ENCODE measurements at places on chromosomes 6 and 20.
A peak's percentile ranks its signal among the peaks of the same experiment; 100 is the strongest.

DNA sequence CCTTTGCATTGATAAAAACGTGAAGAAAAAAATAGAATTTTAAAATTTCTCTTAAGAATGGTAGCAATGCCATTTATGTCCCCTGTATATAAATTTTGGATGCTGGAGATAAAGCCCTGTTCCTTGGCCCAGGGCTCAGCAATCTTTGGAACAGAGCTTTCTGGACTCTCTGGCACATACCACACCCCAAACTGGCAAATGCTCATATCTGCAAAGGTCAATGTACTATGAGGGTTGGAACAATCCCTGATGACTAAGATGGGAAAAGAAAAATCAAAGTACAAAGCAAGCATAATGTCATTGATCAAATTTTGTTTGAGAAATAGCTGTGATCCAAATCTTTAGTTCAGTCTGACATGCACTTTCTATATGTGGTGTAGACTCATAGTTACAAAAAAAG, 158.1 kb upstream of the HCRTR2 start:
- DNase-seq, result no peak

- no peak for DNase-seq
Observed at GRCh38 chr20:1831606-1832005, 63.6 kb upstream of the SIRPA start.

- peak; percentile 67 for DNase-seq
Observed at GRCh38 chr20:53918949-53919361, 151.4 kb downstream of the BCAS1 start.

DNA sequence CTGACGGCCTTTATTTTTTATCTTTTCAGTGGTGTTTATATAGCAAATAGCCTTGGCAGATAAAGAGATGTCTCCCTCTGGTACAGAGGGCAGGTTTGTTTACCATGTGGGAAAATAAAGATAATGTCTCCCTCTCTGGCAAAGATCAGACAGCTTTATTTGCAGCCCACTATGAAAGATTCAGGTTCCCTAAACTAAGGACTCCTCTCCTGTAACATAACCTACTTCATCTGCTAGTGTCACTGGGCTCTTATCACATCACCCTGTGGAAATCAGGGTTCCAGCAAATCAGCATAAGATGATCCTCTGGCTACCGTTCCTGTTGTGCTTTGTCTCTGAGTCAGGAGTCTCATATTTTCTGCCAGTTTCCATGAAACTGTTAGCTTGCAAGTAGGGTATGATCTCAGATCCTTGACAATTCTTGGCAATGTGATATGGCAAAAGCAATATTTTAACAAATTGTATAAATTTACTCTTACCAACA, 3.1 kb downstream of the FBXL4 start:
- DNase-seq, result peak; percentile 9

DNA sequence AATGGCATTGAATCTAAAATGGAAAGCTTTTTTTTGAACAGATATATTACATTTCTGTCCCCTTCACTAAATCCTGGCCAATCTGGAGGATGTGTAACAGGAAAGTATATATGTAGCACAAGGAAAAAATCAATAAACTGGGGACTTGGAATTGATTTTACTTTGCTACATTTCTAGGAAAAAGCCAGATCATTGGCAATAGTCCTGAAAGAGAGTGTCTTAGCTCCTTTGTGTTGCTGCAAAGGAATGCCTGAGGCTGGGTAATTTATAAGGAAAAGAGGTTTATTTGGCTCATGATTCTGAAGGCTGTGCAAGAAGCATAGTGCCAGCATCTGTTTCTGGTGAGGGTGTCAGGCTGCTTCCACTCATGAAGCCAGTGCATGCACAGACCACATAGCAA, 574.9 kb downstream of the HTR1B start:
- DNase-seq, result no peak

DNA sequence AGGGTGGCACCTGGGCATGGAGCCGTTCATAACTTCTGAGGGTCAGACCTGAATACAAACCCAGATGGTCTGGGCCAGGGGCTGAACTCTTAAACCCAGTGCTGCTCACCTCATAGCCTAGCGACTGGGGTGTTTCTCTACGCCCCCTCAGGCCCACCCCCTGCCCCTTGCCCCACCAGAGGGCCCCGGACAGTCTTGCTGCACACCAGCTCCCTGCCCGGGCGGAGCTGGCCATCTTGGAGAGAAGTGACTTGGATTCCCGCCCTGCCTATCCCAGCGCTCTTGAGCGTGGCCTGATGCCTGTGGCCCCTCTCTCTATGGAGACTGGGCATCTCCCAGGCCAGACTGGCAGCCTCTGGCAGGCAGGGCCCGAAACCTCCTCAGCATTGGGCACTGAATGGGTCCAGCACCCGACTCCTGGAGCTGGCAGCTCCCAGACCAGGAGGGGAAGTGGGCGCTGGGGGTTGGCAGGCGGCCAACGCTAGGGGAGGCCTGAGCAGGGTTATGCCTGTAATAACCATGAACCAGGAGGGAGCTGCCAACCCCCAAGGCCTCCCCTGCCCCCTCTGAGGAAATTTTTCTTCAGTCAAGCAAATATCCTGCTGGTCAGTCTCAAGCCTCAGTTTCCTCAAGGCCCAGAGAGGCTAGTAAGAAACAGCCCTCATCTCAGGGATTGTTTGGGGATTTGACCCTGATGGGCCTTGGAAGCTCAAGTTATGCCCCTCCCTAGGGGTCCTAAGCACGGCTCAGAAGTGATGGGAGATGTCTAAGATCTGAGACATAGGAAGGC, 169.5 kb downstream of the VEGFA start:
- no peak for DNase-seq

- DNase-seq, result no peak
Observed at GRCh38 chr6:88004707-88005106, 42.9 kb upstream of the SPACA1 start.

DNA sequence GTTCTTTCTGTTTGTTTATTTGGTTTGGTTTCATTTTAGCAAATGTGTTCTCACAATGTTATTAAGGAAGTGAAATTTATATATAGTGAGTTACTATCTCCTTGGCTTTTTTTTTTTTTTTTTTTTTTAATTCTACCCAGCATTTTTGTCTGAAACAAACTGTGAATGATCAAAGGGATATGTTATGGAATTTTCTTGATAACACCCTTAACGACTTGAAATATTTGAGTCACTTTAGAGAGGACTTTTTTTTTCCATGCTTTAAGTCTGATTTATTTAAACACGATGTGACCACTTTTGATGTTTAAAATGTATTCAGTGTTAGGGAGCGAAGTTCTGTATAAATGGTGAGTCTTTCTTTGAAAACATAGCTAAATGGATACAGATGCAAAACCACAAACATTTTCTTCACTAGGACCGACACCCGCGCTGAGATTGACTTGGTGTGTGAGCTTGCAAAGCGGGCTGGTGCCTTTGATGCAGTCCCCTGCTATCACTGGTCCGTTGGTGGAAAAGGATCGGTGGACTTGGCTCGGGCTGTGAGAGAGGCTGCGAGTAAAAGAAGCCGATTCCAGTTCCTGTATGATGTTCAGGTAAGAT, 149.7 kb downstream of the MTHFD1L start:
- DNase-seq, result no peak

- DNase-seq, result no peak
Observed at GRCh38 chr6:169038691-169039090, 215.0 kb downstream of the THBS2 start.

GRCh38 chr20:40680161-40680959, 8.7 kb downstream of the MAFB start:
- no peak for DNase-seq

DNA sequence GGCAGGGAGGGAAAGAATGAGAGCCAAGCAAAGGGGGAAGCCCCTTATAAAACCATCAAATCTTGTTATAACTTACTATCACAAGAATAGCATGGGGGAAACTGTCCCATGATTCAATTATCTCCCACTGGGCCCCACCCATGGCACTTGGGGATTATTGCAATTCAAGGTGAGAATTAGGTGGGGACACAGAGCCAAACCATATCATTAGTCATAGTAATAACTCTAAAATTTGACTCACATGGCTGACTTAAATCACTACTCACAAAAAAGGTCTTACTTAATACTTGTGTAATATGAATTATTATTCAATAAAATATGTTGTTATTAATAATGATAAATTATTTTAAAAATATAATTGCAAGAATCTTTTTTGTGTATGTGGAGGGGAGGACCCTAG, 178.1 kb upstream of the TCF21 start:
- DNase-seq, result no peak

DNA sequence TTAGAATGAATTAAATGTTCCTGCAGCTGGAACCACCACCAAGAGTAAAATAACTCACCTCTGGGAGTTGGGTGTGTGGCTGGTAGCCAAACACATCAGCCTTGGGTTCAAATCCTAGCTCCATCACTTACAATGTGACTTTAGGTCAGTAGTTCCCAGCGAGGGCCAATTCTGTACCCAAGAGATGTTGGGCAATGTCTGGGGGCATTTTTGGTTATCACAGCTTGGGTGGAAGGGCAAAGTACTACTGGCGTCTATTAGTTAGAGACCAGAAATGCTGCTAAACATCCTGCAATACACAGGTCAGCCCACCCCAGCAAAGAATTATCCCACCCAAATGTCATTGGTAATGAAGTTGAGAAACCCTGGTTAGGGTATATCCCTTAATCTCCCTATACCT, 48.8 kb downstream of the SLC13A3 start:
- no peak for DNase-seq

DNA sequence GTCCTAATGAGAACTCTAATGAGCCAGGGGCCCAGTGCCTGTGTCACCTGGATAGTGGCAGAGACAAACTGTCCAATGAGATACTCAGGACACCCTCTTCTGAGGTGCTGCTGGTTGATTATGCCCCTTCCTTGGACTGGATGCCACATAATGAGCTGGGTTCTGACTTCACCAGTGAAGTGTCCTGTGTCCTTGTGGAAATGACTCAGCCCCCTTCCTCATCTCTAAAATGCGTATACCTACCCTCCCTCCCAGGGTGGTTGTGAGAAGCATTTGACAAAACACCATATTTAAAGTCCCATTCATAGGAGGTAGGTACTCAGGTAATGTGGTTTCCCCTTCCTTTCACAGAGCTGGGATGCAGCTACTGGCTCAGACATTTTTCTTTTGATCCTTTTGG, 28.4 kb upstream of the RNF24 start:
- DNase-seq, result no peak

GRCh38 chr6:133682506-133683307, 206.2 kb upstream of the TCF21 start:
- no peak for DNase-seq

DNA sequence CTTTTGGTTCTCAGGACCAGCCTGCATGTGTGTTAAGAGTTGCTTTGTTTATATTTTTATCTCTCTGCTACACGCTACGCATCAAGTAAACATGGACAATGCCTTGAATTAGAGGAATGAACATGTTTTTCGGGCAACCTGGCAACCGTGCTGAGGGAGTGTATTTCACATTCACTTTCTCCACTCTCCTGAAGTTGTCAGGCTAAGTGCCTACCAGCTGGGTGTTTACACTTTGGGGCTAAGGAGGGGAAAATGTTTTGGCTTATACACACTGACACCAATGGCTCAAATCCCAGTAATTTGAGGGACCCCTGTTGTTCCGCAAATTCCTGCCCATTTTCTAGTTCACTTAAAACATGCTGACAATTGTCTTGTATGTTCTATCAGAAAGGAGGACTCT, 141.5 kb upstream of the PDE7B start:
- DNase-seq, result no peak

GRCh38 chr6:2658788-2659187, 91.9 kb downstream of the MYLK4 start:
- no peak for DNase-seq

- no peak for DNase-seq
Observed at GRCh38 chr6:76004202-76004601, 68.3 kb downstream of the IMPG1 start.

- DNase-seq, result no peak
Observed at GRCh38 chr20:21874921-21875320, 169.5 kb downstream of the PAX1 start.

- no peak for DNase-seq
Observed at GRCh38 chr20:7883309-7883708, 56.9 kb downstream of the HAO1 start.

DNA sequence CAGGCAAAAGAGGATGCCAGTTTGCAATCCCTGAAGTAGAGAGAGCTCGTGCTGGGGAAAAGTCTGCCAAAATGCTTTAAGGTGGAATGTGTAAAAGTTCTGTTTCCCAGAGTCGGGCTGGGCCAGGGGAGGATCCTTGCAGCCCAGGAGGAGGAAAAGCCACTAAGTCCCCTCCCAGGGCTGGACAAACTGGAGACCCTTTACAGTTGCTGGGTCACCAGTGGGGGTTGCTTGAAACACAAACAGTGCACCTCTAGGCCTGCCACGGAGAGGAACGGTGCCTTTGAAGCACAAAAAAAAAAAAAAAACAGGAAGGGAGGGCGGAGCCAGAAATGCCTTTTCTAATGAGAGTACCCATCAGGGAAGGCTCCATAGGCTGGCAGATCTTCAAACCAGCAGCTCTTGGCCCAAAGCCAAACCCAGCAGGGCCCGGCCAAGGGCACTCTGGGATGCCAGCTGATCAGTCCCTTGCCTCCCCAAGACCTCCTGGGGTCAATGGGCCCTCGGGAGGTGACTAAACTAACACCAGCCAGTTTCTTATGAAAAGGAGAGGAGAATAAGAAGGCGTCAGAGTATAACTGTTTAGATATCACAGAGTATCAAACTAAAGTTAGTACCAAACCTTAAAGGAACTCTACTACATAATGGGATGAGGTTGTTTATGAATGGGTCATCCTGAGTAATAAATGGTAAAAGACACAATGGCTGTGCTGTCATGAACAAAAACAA, 23.7 kb downstream of the HLA-A start:
- peak; percentile 58 for DNase-seq

DNA sequence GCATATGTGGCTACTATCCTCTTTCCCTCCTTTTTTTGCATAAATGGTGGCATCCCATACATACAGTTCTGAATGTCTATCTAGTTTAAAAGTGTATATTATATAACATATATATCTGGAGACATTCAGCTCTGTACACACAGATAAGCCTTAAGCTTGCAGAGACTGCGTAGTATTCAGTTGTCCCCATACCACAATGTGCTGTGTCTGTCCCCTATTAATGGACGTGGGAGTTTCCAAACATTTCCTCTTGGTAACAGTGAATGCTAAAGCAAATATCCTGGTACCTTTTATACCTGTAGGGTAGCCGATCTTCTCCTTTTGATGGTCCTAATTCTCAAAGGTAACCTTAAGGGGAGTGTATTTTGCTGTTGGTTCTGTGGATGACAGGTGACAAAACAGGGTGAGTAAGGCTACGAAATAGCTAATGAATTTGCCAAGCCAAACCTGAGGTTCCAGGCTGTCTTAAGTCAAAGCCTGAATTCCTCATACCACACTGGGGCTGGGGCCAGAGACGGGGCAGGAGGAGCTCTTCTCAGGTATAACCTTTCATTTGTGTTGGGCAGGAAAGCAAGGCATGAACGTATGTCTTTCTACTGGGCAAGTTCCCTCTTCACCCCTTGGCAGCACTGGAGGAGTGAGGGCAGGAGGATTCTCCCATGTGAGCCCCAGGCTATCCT, 7.8 kb upstream of the C2 start:
- no peak for DNase-seq

- no peak for DNase-seq
Observed at GRCh38 chr6:10411971-10412460, 2.9 kb downstream of the TFAP2A start.

- no peak for DNase-seq
Observed at GRCh38 chr6:116314218-116314617, 34.5 kb upstream of the TSPYL1 start.

- DNase-seq, result no peak
Observed at GRCh38 chr6:133698272-133698671, 190.6 kb upstream of the TCF21 start.
